ENCODE measurements at places on chromosomes 3 and 15.
A peak's percentile ranks its signal among the peaks of the same experiment; 100 is the strongest.

GRCh38 chr3:2523281-2523836, 424.7 kb downstream of the CNTN4 start:
- DNase-seq: no peak

DNA sequence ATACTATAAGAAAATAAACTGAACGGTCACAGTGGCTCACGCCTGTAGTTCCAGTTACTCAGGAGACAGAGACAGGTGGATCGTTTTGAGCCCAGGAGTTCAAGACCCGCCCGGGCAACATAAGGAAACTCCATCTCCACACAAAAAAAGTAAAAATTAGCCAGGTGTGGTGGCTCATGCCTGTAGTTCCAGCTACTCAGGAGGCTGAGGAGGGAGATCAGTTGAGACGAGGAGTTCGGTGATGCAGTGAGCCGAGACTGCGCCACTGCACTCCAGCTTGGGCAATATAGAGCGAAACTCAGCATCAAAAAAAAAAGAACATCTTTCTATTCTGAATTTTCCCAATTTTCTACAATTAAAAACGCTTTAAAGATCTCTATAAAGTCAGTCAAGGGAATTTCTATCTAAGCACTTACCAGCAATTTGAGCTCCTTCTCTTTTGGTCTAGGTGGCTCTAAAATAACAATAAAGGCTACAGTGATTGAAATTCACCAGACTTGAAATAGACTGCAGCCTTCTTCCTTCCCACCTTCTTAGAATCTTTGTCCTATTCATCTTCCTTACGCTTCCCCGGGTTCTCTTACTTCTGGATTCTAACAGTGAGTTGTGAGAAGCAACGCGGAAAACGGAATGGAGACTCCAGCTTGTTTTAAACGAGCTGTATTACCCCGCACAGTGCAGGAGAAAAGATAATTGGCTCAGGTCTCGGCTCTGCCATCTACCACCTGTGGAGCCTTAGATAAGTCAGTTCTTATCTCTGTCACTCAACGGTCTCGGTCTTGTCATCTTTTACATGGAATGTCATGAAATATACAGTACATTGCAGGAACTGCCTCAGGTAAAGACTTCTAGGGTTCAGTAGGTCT, 812 bp upstream of the SEC62 start:
- DNase-seq: peak; percentile 34

DNA sequence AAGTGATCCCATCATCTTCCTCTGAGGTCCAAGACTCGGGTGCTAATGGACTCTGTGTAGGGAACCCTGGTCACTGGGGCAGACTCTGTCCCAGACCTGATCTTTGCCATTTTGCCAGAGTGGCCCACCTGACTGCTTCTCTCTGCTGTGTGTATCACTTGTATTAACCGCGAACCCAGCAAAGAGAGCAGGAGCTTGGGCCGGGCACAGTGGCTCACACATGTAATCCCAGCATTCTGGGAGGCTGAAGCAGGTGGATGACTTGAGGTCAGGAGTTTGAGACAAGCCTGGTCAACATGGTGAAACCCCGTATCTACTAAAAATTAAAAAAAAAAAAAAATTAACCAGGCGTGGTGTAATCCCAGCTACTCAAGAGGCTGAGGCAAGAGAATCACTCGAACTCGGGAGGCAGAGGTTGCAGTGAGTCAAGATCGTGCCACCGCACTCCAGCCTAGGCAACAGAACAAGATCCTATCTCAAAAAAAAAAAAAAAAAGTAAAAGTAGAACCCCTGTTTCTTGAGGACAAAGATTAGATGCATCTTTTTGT, 32.9 kb upstream of the CYP11A1 start:
- DNase-seq: no peak

GRCh38 chr15:85318048-85318731, 62.2 kb upstream of the AKAP13 start:
- peak; percentile 39 for DNase-seq

- no peak for DNase-seq
These were observed 5.7 kb upstream of the THBS1 start for GRCh38 chr15:39575180-39575579.

- DNase-seq: peak; percentile 9
These were observed 181.8 kb downstream of the PDCD6IP start for GRCh38 chr3:33980252-33980651.

GRCh38 chr15:88954431-88955277, 41.5 kb upstream of the MFGE8 start:
- no peak for DNase-seq

DNA sequence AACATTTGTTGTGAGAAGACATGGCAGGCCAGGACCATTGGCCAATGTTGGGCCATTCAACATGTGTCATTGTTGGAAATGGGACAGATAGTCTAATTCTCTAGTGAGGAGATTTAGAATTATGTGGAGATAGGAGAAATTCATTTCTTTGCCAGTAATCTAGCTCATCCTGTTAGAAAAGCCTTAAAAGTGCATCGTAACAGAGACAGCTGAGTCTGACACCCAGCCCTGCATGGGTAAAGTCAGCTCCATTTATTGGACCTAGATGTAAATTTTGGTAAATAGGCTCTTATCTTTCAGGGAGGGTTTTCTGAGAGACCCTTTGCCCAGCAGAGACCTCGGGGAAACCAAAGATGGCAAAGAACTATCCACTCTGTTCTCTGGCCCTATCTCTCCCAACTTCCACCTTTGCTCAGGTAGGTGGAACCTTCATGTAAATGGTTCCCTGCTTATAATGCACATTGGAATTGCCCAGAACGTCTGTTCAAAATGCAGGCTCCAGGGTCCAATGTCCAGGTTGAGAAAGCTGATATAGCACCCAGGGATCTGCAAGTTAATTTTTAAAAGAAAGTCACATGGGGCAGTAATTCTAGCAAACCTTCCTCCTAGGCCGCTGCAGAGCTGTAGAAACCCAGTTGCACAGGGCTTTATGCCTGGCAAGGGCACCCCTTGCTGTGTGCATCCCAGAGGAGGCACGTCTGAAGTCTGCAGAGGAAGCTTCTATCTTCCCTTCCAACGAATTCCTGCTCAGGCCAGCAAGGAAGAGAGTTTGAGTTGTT, 365.9 kb upstream of the PROK2 start:
- DNase-seq: no peak

DNA sequence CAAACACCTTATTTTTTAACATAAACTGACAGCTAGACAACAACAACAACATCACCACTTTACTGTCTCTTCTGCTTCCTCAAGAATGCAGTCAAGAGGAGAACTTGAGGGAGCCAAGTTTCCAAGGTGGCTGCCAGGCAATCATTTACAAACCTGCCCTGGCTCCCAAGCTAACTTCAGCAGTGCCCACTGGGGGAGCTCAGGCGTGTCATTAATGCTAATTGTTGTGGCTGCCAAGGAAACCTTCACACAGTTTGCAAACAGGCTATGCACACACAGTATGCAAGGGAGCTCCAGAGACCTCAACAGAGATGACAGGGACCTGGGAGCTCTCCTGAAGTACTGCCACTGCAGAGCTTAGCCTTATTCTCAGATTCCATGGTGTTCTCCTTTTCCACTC, 2.1 kb downstream of the DZIP1L start:
- DNase-seq: peak; percentile 84

DNA sequence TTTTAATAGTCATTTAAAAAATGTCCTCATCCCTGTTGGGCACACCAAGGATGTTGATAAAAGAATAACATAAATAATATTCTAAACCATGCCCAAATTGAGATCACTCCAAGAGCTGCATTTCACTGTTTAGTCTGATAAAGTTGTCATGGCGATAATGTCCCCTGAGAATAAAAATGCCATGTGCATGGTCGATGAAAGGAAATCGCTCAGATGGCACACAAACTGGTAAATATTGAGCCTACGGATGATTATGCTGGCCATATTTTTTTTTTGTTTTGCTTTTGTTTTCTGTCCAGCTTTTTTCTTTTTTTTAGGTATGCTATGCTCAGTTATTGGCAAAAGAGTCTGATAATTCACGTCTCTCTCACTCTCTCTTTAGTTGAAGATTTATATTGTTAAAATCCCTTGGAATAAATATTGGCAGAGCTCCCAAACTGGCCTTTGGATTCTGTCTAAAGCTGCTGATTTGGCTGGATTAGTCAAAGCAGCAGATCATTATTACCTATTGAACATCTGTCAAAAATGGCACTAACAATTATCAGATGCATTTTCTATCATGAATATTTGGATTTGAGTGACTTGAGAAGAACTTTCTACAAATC, 643.8 kb downstream of the SQOR start:
- peak; percentile 82 for DNase-seq

DNA sequence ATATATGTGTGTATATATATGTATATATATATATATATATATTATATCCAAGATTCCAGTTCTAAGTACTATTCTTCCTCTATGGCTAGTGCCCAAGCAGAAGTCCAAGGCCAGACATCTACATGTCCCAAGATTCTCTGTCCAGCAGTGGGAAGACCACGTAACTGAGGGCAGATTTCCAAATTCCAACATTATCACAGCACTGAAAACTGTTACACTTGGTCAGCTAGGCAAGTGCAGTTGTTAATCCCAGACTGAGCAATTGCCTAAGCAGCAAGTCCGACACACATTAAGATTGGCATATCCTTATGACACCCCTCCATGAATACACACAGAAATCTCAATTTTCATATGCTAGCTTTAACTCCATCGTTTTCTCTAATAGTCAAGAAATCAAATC, 1148.5 kb downstream of the IGSF11 start:
- no peak for DNase-seq

DNA sequence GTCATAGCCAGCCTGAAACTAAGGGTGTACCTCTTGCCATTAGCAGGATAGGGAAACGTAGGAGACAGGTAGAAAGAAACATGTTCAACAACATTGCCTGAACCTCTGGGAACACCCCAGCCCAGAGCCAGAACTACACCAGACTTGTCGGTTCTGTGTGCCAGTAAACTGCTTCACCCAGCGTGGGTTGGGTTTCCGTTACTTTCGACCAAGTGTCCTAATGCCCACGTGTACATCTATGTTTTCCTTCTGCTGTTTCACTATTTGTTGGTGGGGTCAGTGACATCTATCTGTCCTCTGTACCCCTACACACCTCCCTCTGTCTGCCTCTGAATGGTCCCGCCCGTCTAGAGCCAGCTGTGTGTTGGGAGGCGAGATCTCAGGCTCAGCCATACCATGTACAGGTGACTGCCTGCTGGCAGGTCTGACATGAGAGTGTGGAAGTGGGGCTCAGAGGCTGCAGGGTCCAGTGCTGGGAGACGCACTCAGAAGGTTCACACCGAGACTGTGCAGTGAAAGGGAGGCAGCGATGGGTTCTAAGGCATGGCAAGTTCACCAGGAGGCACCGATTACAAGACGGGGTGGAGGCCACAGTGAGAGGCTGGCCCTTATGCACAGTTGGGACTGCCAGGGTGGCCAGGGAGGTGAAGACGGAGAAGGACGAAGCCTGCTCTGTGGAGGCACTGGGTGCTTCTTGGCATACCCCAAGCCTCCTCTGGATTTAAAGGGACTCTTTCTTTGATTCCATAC, 36.4 kb downstream of the SSUH2 start:
- no peak for DNase-seq

DNA sequence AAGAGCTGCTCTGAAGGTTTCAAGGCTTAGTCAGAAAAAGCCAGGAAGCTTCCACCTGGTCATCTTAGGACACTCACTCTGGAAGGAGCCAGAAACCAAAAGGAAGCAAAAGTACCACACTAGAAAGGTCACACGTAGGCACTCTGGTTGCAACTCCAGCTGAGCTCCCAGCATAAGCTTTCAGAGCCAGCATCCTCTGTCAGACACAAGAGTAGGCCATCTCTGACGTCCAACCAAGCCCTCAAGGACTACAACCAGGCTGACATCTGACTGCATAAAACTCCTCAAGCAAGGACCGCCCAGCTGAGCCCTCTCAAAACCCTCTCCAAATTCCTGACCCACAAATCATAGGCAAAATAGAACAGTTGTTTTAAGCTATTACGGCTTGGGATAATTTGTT, 12.8 kb downstream of the SH3BP5 start:
- no peak for DNase-seq

- no peak for DNase-seq
These were observed 3.6 kb downstream of the MESD start for GRCh38 chr15:80985981-80986380.

DNA sequence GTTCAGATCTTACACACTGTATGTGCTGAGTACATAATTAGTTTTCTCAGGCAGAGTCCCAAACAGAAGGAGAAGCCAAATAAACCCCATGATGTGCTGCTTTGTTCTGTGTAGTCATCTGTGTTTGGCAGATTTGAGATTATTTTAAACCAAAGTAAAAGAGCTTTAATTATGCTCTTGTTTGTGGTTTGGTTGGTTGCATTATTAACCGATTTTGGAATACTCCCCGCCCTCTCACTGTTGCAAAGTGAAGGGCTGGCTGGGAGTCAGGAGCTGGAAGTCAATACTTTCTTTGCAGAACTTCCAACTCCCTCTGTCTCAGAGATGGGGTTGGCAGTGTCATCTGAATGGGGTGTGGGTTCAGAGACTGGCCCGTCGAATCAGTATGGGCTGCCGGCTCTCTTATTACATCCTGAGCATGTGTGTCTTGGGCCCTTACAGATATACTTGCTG, 34.4 kb downstream of the SLCO3A1 start:
- DNase-seq: peak; percentile 43

DNA sequence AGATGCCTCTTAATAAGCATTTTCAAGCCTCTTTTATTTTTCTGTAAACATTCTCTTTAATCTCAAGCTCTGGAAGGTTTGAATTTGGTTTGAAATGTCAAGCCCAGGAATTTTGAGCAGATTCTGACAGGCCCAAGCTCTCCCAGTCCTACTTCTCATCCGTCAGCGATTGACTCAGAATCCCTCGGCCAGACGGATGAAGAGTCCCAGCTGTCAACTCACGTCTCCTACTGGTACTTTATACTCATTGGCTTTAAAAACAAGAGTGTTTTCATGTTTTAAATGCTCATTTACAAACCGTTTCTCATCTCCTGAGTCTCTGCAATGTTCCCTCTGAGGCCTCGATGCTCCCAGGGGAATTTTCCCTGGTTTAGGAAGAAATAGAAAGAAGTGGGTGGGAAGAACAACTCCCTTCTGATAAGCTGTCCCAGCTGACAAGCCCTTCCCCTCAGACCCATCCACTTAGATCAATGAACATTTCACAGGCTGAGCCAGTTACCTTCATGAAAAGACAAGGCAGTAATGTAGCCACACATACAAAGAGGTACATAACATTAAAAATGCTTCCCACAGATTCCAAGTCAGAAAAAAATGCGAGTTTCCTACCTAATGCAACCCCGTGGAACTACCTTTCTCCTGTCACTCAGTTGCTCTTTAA, 478.2 kb upstream of the DPH6 start:
- DNase-seq: no peak

DNA sequence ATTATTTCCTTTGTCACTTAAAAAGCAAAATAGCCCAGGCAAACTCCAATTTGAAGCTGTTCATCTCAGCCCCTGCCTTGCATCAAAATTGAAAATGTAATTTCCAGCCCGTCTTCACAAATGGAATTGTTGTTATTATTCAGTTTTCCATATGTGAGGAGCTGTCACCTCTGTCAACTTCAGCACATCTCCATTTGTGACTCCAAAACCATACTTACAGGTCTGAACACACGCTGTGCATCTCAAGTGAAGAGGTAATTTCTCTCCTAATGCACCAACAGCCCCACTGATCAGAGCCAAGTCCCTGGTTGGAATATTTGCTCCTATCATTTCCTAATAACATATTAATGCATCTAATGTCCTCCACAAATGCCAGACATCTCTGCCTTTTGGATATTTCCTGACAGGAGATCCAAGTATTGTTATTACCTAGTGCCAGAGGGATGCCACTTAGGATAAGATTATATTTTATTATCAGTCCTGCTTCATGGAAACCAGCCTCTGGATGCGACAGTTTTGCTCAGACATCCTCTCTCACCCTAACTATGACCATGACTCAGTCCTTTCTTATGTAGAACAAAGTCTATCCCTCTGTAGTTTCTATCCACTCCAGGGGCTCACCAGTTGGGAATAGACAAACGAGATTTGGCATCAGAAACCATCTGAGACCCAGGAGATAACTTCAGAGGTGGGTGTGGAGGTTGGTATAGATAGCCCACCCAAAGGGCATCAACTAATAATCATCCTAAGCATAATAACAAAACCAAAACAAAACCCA, 379.8 kb downstream of the VPS13C start:
- DNase-seq: no peak
